EH (cell line): ENCODE measurements at places on chromosomes 5 and 9.

DNA sequence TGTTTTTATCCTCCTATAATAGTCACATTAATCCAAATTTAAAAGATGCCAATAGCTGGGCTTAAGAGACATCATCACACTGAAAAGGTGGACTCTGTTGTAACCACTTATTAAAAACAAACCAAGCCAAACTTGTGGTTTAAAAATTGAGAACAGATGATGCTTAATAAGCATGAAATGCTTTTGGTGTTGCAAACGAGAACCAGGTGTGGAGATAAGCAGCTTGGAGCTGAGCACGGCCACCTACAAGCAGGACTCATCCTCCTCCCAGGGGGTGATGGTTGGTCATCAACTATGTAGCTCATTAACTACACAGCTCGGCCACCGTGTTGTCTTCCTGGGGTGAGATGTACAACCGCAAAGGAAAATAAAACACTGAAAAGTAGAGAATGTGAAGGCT lies 154.4 kb downstream of the NPR3 start:
- peak; percentile 80 for DNase-seq

DNA sequence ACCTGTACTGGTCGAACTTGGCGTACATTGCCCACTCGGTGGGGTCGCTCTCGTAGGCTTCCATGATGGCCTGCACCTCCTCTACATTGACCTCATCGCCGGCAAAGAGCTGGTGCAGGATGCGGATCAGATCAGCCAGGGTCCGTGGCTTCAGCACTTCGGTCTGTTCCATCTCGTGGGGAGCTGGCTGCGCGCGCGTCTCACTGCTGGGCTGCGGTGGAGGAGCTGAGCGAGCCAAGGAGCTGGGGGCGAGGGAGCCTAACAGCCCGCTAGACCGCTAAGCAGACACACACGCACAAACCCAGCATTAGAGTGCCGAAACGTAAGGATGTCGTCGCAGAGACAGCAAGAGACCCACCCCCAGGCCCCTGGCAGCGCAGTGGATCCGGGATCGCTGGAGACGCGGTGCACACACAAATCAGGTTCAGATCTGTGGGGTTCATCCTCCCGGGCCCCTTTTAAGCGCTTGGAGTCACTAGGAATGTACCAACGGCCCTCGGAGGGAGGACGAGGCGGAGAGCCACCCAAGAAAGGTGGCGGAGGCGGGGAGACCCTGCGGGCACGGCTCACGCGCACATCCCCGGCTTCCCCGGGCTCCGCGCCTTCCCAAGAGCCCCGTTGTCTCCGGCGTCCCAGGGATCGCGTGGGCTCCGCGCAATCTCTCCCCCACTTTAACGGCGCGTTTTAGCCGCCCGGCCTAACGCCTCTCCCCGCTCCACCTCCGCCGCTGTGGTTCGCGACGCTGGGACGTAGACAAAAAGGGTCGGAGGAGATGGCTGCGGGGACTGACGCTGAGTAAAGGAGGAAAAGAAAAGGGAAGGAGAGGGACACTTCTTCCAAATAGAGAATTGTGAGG lies at the start of gene CDO1:
TSS of gene CDO1 (minus strand) at position 434 of the 856 bp plus-strand sequence. CDS start at position 172, 262 bp downstream.
- peak; percentile 47 for DNase-seq

- DNase-seq, result peak; percentile 54
These were observed 11.8 kb downstream of the SLC12A7 start for GRCh38 chr5:1099926-1100663.

GRCh38 chr5:30040488-30041118 lies 1152.9 kb upstream of the CDH6 start:
- peak; percentile 9 for DNase-seq

- DNase-seq, result peak; percentile 64
These were observed 459.8 kb downstream of the CCDC171 start for GRCh38 chr9:16012621-16013020.

- DNase-seq, result peak; percentile 64
These were observed 80.8 kb upstream of the OSMR start for GRCh38 chr5:38764937-38765391.

DNA sequence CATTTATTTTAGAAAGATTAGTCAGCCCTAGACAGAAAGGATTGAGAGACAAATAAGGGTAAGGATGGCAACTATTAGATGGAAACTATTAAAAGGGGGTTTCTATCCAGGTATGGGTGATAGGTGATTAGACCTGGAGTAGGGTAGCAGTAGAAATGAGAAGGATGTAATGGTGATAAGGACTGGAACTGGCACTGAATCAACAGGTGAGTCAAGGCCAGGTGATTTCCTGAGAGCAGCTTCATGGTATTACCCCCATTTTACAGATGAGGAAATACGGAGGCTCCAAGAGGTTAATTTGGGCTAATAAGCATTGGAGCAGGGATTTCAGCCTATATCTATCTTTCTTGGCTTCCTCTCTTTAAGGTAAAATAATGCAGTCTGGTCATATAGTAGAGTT lies 55.7 kb downstream of the CAST start:
- no peak for DNase-seq

- no peak for DNase-seq
These were observed 311.3 kb upstream of the GRIN3A start for GRCh38 chr9:102049586-102050246.

DNA sequence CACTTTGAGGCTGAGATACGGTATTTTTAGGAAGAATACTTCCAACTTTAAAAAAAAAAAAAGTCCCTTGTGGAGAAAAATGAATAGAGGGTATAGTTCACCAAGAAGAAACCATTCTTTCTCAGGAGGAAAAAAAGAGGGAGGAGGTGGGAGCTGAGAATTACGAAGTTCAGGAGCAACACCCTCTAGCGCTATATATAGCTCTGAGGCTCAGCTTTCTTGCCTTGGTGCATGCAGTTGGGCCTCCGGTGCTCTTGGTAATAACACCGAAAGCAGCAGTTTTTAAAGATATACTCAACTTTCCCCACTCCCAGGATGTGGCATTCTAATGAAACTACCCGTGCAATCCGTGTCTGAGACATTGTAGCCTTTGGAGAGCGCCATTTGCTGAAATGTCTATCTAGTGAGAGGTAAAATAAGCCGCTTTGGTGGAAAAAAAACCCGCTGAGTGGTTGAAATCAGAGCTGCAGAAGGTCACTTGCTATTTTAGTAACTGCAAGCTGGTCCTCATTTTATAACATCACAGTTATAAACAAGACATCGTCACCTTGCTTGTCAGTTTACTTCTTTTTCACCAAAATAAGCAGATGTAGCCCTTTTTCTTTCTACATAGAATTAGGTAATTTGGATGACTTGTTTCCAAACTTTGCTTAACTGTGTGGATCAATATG lies 156.4 kb downstream of the RORB start:
- DNase-seq, result no peak

GRCh38 chr9:76643399-76644117 lies 120.7 kb upstream of the PCA3 start:
- no peak for DNase-seq
